ENCODE measurements at places on chromosomes 1 and 21.

GRCh38 chr1:185701650-185702049 lies 32.5 kb upstream of the HMCN1 start:
- no peak for DNase-seq

DNA sequence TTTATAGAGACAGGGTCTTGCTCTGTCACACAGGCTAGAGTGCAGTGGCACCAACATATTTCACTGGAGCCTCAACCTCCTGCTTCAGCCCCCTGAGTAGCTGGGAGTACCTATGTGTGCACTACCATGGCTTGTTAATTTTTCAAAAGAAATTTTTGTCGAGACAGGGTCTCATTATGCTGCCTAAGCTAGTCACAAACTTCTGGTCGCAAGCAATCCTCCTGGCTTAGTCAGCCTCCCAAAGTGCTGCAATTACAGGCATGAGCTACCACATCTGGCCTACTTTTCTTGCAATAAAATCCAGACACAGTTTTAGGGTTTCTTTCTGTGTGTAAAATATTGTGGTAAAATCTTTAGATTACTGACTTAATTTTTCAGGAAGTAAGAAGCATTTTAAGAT lies 27.9 kb upstream of the NTPCR start:
- DNase-seq = no peak

GRCh38 chr1:17184161-17184665 lies 20.7 kb upstream of the PADI1 start:
- no peak for DNase-seq

GRCh38 chr1:890661-891060 lies 33.1 kb upstream of the SAMD11 start:
- DNase-seq = no peak

DNA sequence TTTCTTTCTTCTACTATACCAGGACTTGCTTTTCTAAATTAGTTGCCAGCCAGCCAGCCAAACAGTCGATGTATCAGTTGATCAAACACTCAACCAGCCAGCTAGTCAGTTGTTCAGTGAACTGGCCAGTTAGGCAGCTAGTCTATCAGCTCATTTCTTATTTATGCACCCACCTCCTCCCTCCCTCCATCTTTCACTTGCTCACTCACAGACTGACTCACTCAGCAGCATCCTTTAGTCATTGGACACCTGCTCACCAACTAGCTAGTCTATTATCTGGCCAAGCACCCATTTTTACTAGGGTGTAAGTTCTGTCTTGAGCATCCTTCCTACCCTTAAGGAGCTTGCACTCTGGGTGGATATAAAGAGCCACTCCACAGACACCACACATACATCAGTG lies 5.9 kb upstream of the SPRR4 start:
- no peak for DNase-seq

DNA sequence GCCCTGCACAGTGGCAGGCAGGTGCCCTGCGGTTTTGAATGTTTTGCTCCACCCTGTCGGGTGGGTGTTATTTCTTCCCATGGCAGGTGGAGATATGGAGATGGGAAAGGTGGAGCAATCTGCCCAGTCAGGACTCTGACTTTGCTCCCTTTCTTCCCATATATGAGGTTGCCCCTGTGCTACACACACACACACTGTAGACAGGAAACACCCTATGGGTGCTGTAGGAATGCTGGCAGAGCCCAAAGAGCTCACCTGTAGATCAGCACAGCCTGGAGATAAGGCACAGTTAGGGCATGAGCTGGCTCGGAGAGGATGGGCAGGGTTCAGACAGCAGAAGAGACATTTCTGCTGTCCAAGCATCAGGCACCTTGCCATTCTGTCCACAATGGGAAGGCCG lies 246.0 kb upstream of the AJAP1 start:
- DNase-seq = no peak

- DNase-seq = no peak
Observed at GRCh38 chr1:41239988-41240610, 2.0 kb downstream of the SCMH1 start.

GRCh38 chr1:72462186-72462905 lies 180.0 kb upstream of the NEGR1 start:
- no peak for DNase-seq

- no peak for DNase-seq
Observed at GRCh38 chr1:208089761-208090370, 154.3 kb downstream of the PLXNA2 start.

DNA sequence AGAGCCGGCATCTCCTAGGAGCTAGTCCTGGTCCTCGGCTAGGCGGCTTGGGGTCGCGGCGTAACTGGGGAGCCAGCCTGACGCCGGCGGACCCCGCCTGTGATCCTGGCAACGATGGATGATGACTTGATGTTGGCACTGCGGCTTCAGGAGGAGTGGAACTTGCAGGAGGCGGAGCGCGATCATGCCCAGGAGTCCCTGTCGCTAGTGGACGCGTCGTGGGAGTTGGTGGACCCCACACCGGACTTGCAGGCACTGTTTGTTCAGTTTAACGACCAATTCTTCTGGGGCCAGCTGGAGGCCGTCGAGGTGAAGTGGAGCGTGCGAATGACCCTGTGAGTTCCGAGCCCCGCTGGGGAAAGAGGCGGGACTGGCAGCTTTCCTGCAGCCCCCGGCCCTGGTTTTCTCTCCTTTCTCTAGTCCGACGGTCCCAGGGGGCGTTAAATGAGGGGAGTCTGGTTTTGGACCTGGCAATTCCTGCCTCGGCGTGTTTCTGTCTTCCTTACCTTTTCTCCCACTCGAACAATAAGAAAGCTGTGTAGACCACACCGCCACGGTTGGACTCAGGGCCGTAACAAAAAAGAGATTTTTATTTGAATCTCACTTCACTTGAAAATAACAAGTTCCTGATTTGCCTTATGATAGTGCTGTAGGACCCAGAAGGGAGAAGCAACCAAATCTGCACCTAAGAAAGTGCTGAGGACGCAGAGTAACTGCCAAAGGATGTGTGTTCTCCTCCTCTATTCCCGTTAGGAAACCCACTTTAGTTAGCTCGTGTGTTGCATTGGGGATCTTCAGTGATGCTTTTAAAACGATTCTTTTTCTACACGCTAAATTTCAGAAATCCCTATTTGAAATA lies at the start of gene SPRTN:
Gene SPRTN (plus strand): TSS at position 24 of the 859 bp plus-strand sequence. CDS start 91 bp downstream, at position 115.
- no peak for DNase-seq

DNA sequence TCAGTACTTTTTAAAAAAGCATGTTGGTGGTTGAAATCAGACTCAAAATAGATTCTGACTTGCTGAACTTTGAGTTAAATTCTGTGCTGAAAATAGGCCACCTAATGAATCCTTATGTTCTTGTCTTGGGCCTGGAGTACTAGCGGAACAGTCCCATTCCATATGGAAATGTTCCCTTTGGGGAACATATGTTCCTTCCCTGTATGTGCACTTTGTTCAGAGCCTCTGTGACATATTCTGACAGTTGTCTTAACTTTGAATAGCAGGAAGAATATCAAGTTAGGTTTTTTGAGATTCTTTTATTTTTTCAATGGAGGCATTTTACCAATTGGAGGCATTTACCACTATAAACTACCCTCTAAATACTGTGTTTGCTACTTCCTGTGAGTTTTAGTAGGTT lies 1667.8 kb downstream of the PLA2G4A start:
- no peak for DNase-seq

GRCh38 chr1:73310797-73311381 lies 887.1 kb downstream of the LRRIQ3 start:
- no peak for DNase-seq

DNA sequence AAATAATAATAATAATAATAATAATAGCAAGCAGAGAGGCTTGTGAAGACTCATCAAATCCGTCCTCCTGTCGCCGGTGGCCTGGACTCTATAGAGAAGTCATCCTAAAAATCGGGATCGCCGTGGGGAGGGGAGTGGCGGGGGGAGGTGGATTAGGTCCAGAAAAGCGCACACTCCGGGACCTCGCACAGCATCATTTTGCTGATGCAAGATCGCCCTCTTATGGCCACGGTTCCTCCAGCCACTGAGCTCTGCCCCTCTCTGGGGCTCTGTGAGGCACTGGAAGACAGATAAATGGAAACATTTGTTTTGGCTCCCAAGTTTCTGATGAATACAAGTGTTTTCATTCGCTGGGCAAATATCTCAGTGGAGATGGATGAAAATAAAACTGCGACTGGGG lies 612.0 kb downstream of the MATN1 start:
- DNase-seq = peak; percentile 14

DNA sequence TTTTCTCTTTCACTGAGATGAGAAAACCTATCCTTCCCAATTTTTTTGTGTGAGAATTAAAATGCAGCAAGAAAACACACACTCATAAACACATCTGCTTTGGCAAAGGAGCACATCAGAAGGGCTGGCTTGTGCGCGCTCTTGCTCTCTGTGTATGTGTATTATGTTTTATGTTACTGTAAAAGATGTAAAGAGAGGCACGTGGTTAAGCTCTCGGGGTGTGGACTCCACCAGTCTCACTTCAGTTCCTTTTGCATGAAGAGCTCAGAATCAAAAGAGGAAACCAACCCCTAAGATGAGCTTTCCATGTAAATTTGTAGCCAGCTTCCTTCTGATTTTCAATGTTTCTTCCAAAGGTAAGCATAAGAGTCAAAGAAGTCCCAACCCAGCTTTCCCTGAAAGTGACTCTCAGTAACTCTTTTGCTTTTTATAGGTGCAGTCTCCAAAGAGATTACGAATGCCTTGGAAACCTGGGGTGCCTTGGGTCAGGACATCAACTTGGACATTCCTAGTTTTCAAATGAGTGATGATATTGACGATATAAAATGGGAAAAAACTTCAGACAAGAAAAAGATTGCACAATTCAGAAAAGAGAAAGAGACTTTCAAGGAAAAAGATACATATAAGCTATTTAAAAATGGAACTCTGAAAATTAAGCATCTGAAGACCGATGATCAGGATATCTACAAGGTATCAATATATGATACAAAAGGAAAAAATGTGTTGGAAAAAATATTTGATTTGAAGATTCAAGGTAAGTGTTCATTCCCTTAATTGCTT lies at the start of gene CD2:
Gene CD2 (plus strand): TSS at position 233 of the 780 bp plus-strand sequence. CDS start 63 bp downstream, at position 296.
- DNase-seq = no peak

DNA sequence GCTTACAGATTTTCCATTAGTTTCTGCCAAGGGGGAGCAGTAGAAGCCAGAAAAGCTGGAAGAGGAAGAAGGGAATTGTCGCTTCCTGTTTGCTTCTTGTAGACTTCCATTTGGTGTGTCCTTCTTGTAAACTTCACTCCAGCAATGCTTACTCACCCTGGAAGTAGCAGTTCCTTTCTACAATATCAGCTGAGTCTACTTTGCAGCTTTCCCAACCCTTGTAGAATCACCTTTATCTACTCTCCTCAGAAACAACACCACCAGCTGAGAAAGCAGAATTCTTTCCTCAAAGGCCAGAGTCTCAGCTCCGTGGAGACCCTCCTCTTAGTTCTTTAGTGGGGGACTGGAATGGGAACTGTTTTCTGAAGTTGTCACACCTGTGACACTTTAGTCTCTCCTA lies 1136.7 kb upstream of the TMPRSS15 start:
- DNase-seq = no peak

- no peak for DNase-seq
Observed at GRCh38 chr21:42830456-42831455, 48.6 kb downstream of the WDR4 start.

- no peak for DNase-seq
Observed at GRCh38 chr1:166852918-166853317, 13.6 kb downstream of the POGK start.

GRCh38 chr21:25387665-25388064 lies 219.6 kb downstream of the MRPL39 start:
- no peak for DNase-seq

DNA sequence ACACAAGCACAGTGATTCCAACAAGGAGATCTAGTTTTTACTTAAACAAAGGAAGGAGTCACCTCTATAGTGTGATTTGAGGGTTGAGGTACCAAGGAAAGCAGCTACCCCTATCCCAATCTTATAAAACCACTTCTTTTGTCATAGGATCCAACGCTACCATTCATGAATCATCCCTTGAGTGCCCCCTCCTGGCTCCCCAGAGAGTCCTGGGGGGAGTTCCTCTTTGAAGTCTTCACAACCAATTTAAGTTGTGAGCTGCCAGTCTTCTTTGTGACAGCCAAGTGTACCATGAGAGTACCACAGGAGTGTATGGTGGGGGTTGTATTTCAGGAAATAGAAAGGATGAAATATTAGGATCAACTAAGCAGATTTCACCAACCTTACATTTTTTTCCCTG lies 39.1 kb upstream of the NHLH2 start:
- no peak for DNase-seq

DNA sequence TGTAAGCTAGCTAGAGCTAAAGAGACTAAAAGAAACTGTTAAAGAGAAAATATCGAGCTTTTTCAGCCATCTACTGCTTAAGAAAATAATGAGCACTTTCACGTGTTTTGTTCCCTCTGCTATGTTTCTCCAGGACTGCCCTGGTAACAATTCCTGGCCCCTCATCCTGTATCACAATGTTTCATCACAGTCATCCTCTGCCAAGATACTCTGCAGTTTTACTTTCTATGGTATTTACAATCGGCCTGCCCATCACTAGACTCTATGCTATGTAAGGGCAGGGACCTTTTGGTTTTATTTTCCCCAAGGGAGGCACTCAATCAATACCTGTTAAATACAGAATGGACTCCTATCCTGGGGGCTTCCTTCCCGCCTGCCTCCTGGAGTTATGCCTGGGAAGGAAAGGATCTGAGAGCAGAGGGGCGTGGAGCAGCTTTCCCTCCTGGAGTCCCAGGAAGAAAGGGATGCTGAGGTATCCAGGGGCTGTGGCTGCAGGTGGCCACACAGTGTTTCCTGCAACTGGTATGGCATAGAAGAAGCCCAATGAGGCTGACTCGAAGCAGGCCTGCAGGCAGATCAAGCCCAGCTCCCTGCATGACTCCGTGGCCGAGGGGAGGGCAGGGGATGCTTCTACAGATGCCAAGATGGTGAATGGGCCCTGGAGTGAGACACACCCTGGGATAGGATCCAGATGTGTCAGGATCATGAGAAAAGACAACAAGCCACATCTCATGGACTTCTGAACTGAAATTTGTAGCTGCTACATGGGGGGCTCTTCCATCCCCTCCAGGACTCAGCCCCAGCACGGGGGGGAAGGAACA lies 52.9 kb downstream of the MATN1 start:
- DNase-seq = no peak

GRCh38 chr1:205009670-205010069 lies 33.3 kb upstream of the CNTN2 start:
- DNase-seq = no peak

DNA sequence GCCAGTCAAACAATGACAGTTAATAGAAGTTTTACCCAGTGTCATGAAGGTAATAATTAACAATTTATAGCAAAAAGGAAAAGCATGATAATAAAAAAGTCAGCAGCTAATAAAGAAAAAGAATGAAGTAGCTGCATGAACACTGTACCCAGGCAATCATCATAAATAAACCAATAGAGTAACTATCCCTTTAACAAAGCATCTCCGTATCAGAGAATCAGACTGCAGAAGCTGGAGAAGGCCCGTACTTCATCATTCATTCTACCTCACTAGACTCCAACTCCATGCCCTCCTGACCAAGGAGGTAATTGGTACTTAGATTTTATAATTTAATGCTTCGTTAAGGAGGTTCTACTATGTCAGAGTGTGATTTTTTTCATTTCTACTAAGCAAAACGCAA lies 140.5 kb downstream of the NEGR1 start:
- DNase-seq = no peak

GRCh38 chr1:96522927-96523326 lies 198.7 kb upstream of the PTBP2 start:
- DNase-seq = no peak

GRCh38 chr1:169121146-169121923 lies 14.8 kb downstream of the ATP1B1 start:
- no peak for DNase-seq

- no peak for DNase-seq
Observed at GRCh38 chr21:37532868-37533780, 166.6 kb downstream of the DYRK1A start.
